ENCODE measurements at places on chromosomes 1 and 21. TPM values are rescaled to one million over a fixed set of nuclear protein-coding genes. Genes with fewer than 3 reads are reported as not detected.

The DMAP1 gene
- polyA plus RNA-seq: 36.0 TPM

The S100A12 gene
- polyA plus RNA-seq: 0.97 TPM

The SFT2D2 gene
- polyA plus RNA-seq: 46.5 TPM

The SPRR2D gene
- not detected for polyA plus RNA-seq

The NBPF4 gene
- polyA plus RNA-seq: 0.38 TPM

The FHAD1 gene
- polyA plus RNA-seq: not detected

The GLIS1 gene
- polyA plus RNA-seq: not detected

The OR6N1 gene
- not detected for polyA plus RNA-seq

The PEX19 gene
- 37.8 TPM for polyA plus RNA-seq

The RAB13 gene
- polyA plus RNA-seq: not detected

The CELA3A gene
- polyA plus RNA-seq: not detected

The TMPRSS3 gene
- polyA plus RNA-seq: not detected

The WNT2B gene
- 0.09 TPM for polyA plus RNA-seq

The RPTN gene
- polyA plus RNA-seq: not detected

The CA14 gene
- 0.71 TPM for polyA plus RNA-seq

All from IgD-negative memory B cell (primary cell).